ENCODE measurements at places on chromosomes 6 and 20.

GRCh38 chr20:25750765-25751696 is 54.4 kb upstream of the ZNF337 start:
- no peak for DNase-seq

DNA sequence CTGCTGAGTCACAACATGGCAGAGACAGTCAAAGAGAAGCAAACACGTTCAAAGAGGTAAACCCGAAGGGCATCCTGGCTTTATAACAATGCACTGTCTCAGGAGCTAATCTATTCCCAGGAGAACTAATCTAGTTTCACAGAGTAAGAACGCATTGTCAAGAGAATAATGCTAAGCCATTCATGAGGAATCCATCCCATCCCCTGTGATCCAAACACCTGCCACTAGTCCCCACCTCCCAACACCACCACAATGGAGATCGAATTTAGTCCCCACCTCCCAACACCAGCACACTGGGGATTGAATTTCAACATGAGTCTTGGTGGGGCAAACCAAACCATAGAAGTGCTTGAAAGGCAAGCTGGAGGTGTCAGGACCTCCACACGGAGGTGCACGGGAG is 231.5 kb upstream of the ID4 start:
- DNase-seq, result no peak

GRCh38 chr6:36784376-36784636 is 54.9 kb downstream of the CPNE5 start:
- no peak for DNase-seq

DNA sequence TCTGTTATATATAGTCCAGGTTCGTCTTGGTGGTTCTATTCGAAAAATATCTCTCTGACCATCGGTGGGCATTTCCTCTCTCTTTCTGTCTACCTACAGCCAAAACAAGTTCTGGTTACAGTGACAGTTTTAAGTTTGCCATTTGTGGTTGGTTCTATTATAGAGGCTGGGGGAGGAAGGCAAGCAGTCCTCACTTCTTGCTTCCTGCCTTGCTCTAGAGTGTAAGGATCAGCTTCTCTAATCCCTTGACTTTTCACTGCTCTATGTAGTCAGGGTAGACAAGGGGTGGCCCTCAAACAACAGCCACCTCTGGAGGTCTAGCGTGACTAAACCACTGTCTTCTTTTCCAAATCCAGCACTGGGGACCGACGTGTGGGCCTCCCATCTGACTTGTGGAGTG is 16.1 kb downstream of the E2F3 start:
- no peak for DNase-seq

DNA sequence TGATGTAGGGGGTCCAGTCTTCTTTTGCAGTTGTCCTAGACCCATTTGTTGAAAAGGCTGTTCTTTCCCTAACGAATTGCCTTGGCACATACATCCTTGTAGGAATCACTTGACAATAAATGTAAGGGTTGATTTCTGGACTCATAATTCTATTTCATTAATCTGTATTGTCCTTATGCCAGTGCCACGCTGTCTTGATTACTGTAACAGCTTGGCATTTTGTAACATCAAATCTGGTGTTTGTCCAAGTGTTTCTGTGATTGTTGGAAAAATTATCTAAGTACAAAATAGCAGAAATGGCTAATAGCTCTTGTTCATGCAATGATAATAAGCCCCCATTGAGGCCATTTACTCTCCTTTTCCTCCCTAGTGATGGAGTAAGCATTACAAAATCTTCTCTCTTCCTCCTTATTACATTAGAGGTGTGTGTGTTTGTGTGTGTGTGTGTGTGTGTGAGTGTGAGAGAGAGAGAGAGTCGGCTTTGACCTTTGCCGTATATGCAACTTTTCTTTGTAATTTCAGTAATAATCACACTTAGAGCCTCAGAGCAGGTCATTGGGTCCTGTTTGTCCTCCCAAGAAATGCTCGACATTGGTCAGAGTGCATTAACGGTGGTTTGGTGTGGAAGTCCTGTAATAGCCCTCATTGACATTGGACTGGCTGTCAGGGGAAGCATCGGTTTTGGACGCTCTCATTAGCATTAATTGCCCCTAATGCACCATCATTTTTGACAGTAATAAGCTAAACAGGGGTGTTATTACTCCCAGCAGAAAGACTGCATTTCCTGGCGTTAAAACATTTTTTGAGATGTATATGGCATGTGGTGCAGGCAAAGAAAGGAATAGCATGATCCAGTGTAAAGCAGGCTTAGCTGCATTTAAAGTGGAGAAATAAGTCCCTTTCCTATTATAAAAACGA is 40.7 kb upstream of the MROH8 start:
- no peak for DNase-seq

- no peak for DNase-seq
Measured at GRCh38 chr6:50851049-50851845, 32.6 kb downstream of the TFAP2B start.

DNA sequence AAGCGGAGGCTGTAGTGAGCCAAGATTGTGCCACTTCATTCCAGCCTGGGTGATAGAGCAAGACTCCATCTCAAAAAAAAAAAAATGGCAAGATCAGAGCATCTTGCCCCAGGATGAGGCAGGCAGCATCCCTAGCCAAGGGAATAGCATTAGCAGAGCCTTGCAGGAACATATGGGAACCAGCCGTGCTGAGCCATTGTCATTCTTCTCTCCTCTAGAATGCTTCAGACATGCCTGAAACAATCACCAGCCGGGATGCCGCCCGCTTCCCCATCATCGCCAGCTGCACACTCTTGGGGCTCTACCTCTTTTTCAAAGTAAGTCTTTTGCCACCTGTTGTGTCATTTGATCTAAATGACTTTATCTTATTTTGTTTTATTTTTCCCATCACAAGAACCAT is 13.0 kb downstream of the HM13 start:
- DNase-seq, result no peak

DNA sequence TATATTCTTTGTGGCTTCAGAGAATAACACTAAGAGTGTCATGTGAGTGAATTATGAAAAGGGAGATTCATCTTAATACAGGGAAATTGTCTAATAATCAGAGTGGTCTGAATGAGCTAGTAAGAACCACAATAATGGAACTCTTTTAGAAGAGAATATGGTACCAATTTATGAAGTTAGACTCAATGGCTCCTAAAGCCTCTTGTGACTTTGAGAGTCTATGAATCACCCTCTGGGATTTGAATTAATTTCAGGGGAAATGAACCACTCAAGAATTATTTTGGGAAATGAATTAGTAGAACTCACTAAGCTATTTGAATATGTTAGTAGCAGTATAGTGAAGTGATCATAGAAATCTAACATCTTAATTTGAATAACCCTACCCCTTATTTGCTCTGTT is 14.3 kb downstream of the PCMT1 start:
- DNase-seq, result no peak

DNA sequence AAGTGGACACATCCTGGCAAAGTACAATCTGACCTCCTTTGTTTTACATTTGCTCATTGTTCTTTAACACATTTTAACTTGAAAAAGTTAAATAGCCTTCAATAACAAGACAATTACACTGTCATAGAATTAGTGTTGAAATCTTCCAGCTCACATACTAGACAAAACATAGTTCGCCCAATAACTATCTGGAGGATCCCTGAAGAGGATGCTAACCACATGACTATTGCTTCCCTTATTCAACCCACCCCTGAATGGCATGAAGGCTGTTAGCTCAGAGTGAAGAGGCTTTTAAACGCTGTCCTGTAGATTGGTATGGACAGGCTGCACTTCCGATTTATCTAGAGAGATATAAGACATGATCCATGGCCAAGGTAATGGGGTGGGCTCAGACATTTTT is 15.0 kb upstream of the DSE start:
- no peak for DNase-seq

- no peak for DNase-seq
Measured at GRCh38 chr6:163626073-163626867, 211.8 kb downstream of the QKI start.

- DNase-seq, result no peak
Measured at GRCh38 chr6:71888756-71889340, 2.5 kb downstream of the RIMS1 start.

DNA sequence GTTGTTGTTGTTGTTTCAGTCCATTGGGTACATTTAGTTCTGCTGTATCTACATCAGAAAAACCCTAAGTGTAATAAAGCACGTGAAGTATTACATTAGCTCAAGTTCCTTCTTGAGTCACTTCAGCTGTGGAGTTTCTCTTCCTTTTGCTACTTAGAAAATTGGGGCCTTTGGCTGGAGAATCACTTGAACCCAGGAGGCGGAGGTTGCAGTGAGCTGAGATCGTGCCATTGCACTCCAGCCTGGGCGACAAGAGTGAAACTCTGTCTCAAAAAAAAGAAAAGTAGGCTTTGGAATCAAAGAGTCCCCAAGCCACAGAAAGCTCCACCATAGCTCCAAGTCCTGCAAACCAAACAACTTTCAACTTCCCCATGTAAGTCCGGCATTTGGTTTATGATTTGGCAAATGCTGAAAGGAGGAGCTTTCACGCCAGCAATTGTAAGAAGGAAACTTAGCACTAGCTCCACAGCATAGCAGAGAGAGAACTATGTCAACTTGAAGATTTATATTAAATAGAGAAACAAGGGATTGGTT is 56.5 kb upstream of the RNF144B start:
- DNase-seq, result peak; percentile 18

DNA sequence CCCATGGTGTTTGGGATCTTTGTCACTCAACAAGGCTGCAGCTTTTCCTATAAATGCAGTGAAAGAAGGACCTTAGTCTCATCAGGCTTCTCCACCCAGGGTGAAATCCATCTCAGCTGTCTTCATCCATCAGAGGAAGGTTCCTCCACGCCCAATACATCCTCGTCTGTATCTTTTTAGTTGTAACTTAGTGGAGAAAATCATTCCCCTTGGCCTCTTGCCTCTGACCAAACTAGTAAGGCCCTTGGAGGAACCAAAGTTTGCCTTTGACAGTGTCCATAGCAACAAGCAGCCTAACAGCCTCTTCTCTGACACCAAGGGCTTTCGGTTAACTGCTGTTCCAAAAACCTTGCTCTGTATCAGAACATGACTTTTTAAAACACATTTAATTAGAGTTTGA is 230.3 kb upstream of the ECI2 start:
- no peak for DNase-seq

- no peak for DNase-seq
Measured at GRCh38 chr20:44660581-44660980, 9.1 kb upstream of the ADA start.

DNA sequence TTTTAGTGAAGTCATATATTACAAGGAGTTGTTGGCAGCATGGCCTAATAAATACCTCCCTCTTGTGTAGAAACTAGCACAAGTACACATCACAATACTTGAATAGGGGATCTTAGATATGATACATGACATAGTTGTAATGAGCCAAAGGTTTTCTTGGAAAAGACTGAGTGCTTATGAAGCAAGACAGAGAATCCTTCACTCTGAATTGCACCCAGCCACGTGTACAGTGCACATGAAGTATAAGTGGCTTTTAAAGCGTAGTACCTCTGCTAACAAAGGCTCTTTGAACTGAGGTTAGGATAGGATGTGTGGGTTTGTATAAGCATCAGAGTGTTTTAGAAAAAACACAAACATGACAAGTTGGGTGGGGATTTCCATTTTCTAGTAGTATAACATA is 145.5 kb upstream of the STMND1 start:
- DNase-seq, result no peak

- no peak for DNase-seq
Measured at GRCh38 chr20:5504061-5504739, 187.4 kb upstream of the PROKR2 start.

GRCh38 chr6:125154761-125155135 is 1.2 kb downstream of the TPD52L1 start:
- no peak for DNase-seq

GRCh38 chr20:18729231-18729825 is 84.3 kb upstream of the SCP2D1 start:
- DNase-seq, result no peak

DNA sequence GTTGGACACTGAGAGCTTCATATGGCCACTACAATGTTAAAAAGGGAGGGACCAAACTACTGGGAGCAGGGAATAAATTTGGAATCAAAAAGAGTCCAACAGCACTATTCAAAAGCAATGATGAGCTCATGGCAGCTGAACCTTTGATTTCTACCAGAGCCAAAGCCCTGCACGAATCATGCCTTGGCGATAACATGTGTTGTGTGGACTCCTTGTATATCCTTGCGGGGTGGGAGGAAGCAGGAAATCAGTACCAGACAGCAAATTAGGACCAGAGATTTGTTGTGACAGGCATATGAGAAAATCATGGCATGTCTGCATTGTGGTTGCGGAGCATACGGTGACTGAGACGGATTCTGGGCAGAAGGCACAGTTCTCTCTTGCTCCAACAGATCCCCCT is 85.6 kb upstream of the EMILIN3 start:
- no peak for DNase-seq

DNA sequence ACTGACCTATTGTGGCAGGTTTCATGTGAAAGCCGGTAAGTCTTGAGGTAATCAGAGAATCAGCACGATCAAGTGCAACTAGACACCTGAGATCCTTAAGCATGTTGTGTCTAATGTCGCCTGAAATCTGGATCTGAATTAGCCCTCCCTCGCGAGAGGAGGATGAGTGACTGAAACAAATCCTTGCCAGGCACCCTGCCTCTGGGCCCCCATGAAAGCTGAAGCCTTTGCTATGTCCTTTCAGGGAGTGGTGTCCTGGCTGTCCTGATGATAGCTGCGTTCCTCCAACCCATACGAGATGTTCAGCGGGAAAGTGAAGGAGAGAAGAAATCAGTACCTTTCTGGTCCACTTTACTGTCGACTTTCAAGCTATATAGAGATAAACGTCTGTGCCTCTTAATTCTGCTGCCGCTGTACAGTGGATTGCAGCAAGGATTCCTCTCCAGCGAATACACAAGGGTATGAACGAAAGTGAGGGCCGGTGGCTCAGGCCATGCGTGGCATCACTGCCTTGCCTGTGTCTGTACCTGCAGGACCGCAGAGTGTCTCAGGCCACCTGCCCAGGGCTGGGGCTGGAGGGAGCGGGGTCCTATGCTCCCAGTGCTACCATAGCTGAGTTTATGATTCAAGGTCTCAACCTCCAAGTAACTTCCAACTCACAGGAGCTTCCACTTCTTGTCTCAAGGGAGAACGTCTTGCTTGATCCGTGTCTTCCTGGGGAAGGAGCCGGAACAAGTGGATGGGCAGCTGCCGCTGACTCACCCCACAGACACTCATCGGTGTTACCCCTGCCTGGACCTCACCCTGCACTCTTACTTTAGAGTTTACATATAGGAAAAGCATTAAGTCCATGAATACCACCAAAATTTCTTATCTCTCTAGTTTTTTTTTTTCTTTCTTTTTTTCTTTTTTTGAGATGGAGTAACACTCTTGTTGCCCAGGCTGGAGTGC is 12.8 kb downstream of the UNC93A start:
- DNase-seq, result no peak

DNA sequence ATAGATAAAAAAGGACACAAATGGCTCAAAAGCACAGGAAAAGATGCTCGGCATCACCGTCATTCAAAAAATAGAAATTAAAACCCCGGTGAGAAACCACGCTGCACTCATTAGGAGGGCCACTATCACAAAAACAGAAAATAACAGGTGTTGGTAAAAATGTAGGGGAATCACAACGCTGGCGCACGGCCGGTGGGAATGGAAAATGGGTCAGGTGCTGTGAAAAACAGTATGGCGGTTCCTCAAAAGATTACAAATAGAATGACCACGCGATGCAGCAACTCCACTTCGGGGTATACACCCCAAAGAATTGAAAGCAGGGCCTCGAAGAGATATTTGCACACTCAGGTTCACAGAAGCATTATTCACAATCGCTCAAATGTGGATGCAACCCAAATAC is 28.3 kb downstream of the NPEPL1 start:
- no peak for DNase-seq

GRCh38 chr6:5150551-5151075 is 65.5 kb downstream of the PPP1R3G start:
- DNase-seq, result no peak
